ENCODE measurements at places on chromosomes 11 and 22.

DNA sequence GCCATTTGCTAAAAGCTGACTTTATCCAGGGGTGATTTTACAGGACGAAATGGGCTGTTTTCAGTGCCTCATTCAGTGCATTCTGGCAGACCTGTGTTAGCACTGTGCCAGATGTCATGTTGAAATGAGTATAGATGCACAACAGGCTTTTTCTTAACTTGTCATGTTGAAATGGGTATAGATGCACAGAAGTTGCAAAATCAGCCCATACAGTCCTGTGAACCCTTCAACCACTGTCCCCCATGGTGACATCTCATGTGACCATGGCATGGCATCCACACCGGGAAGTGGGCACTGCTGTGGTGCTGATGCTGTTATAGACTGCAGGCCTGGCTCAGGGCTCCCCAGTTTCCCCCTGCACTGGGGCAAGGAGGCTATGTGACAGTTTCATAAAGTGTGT, 2.5 kb downstream of the TALDO1 start:
- DNase-seq, result no peak

DNA sequence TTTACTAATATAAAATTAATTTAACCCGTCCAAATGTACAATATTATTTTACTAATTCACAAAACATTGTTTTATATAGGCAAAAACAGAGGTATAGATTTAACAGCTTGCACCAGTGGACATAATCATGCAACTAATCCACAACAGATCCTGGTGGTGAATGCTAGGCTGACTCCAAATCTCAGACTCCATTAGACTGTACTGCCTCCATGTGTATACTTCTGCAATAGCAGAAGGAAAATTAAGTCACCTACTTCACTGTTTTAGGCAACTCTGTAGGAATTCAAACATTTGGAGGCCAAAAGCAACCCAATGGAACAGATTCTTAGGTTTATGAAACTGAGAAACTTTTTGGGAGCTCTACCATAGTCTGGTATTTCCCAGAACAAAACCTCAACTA, 30.0 kb upstream of the RAB39A start:
- DNase-seq, result peak; percentile 26

DNA sequence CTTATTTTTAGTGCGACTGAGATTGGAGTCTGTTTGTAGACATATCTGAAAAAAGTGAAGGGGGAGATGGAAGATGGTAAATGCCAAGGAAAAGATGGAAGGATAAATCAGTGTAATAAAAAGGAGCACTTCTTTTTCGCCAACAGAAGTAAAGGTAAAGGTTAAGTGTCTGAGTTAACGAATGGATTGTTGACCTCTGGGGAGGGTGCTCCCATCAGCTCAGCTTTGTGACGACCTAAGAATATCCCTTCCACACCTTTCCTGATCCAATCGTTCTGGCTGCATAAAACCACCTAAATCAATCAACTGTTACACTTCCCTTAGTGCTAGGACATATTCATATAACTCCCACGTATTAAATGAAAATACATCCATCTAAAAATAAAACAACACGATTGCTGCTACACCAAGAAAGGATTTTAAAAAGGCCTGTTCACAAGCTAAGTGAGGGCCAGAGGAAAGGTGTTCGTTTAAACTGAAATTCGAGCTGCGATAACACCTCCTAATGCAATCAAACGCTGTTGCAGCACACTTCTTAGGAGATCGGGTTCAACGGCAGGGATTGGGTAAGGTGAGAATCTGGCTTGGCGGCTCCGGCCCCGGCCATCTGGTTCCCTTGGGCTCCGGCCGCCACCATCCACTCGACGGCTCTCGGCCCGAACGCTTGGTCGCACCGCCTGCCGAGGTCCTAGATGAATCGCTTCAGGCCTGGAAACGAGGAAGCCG, 658 bp downstream of the C11orf71 start:
- DNase-seq, result no peak

DNA sequence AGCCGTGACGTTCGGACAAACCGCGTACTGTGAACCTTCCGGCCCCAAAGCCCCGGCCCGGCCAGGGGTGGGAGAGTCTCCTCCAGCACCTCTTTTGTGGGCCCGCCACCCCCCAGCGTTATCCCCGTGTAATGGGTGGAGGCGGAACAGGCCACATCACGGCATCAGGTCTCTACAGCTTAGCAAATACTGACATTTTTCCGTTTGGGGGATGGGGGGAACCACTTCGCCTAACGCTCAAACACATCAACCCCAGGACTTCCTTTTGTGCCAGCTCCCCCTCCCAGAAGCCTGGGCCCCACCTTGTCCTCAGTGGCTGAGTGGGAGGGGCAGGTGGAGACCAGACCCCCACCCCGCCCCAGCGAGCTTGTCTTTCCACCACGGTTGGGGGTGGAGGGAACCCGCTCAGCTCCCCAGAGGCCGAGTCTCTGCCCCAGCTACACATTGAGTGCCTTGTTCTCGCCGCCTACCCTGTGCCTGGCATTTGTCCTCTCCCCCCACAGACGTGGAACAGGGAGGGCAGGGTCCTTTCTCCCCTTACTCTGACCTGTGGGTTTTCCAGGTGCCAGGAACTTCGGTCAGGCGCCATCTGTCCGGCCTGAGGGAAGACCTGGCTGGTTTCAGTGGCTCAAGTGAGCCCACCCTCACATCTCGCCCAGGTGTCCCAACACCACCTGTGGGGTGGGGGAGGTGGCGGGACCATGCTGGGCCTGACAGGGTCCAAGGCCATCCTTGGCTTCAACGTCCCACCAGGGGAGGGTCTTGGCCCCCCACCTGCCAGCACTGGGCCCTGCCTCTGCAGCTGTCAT, 29.6 kb downstream of the SBF1 start:
- DNase-seq, result peak; percentile 41

- no peak for DNase-seq
Observed at GRCh38 chr11:134471087-134471715, 59.2 kb upstream of the B3GAT1 start.
